Occipital lobe (tissue), 3 donors: ENCODE measurements at places on chromosomes 12 and 14. TPM values are rescaled to one million over a fixed set of nuclear protein-coding genes. Genes with fewer than 3 reads are reported as not detected.

Gene DLK1
- total RNA-seq, result 0.31 TPM

Gene KRT74
- total RNA-seq, result not detected

DNA sequence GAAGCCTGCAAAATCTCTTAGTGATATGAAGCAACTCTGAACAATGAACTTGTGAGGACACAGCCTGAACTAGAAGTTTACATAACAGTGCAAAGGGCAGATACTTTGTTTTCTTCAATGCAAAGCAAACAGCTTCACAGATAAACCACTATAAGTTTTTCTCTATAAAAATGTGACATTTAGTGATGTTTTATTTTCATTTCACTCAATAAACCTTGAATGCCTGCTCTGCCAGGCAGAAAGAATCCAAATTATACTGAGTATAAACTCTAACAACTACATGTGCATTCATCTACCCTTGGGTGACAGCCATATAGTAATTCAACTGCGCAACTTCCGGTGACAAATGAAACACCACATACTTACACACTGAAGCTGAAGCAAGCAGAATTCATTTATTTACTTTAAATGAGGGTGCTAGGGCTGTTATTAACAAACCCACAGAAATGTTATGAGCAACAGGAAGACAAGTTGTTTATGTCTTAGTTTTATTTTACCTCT, 10.3 kb downstream of the DCP1B start:
- DNase-seq, result no peak

GRCh38 chr12:78530100-78530765, 334.3 kb upstream of the SYT1 start:
- no peak for DNase-seq

DNA sequence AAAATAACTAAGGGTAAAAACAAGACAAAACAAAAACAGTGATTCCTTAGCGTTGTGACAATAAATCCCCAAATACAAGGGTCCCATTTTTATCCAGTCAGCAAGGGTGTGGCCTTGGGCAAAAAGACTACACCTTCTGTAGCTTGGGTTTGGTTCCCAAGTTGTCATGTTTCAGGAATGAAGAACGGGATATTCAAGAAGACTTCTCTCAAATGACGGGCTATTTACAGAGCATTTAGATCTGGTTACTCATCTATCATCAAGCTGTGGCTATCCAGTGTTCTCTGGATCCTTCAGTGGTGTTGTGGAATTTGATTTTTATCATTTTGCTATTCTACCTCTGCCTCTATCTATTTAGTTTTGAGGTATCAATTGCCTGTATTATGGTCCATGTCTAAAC, 219.7 kb downstream of the SLC25A21 start:
- no peak for DNase-seq

DNA sequence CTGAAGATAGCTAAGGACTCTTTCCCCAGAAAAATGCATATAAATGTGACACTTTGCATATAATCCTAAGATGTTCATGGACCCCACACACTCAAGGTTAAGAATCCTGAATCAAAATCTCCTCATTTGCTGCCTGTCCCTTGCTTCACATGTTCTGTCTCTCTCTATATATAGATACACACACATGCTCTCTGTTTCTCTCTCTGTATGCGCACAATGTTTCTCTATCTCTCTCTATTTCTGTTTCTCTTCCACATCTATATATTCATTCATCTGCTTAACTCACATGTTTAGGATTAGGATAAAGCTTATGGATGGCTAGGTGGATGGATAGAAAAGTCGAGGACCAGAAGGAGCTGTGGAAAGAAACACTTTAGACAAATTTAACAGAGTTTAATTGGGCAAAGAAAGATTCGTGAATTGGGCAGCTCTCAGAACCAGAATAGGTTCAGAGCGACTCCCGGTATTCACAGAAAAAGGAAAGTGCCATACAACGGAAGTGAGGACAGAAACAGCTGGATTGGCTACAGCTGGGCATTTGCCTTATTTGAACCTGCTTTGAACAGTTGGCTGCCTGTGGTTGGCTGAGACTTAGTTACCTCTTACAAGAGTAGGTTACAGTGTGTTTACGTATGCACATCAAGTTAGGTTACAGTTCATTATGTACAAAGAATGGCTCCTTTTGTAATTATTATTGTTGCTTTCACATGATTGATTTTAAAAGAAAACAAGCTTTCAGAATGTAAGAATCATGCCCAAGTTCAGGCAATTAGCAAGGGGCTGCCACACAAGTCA, 57.6 kb downstream of the EMP1 start:
- no peak for DNase-seq
